HepG2 (cell line): ENCODE measurements at places on chromosomes 4 and X.

- peak; percentile 70 for DNase-seq
These were observed 24.5 kb upstream of the SORBS2 start for GRCh38 chr4:185836241-185837084.

GRCh38 chr4:174157106-174157607 is 126.3 kb downstream of the FBXO8 start:
- no peak for DNase-seq

GRCh38 chrX:148661035-148661434 is 160.6 kb downstream of the AFF2 start:
- no peak for DNase-seq

DNA sequence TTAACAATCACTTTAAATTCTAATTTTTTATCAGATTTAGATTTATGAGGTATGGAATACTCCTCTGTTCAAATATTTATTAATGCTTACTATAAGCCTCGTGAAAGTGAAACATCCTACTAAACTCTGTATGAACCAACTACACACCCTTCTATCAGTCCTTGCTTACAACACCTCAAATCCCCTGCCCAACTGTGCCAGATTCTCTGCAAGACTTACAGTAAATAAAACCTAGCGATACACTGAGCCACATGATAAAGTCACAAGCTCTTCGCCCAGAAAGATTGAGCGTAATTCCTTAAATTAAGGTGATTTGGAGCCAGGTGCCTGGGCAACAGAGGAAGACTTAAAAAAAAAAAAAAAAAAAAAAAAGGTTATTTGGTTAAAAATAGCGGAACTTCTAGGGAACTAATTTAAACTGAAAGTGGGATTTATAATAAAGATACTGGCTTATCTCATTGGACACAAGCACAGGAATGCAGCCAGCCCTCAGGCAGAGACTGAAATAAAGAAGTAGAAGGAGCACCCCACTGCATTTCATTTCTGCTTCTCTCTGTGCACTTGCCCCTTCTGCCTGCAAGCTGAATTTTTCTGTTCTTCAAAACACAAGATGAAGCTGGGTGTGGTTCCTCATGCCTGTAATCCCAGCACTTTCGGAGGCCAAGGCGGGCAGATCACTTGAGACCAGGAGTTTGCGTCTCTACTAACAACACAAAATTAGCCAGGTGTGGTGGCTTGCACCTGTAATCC is 17.5 kb upstream of the C4orf36 start:
- no peak for DNase-seq

- DNase-seq: no peak
These were observed 74.8 kb downstream of the IL15 start for GRCh38 chr4:141711211-141711610.

- no peak for DNase-seq
These were observed 280.7 kb downstream of the RAPGEF2 start for GRCh38 chr4:159383562-159383931.

DNA sequence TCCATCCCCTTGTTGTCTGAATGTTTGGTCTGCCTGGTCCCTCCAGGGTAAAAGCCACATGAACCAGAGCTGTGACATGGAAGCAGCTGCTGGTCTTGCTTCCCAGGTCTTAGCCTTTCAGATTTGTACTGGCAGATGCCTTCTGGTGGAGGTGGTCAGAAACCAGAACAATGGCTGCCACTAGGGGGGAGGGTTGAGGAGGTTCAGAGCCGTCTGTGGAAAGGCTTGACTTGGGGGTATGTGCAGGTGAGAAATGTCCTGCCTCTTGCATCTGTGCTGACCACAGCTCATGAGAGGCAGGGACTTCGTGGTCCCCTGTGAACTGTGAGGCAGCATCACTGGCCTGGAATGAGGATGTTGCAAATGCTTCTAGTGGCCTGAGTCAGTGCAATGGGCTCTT is 144.2 kb upstream of the WDR1 start:
- DNase-seq: no peak
